ENCODE measurements at places on chromosomes 1 and 21. TPM values are rescaled to one million over a fixed set of nuclear protein-coding genes. Genes with fewer than 3 reads are reported as not detected.

The TCHHL1 gene
- not detected for total RNA-seq

The TMPRSS3 gene
- 9.8 TPM for total RNA-seq

The CD1E gene
- not detected for total RNA-seq

GRCh38 chr1:1461721-1462317, 9.7 kb upstream of the ATAD3B start:
- no peak for DNase-seq

- no peak for DNase-seq
Observed at GRCh38 chr1:94887603-94888171, 39.2 kb downstream of the CNN3 start.
